ENCODE measurements at places on chromosomes 13 and 19.

DNA sequence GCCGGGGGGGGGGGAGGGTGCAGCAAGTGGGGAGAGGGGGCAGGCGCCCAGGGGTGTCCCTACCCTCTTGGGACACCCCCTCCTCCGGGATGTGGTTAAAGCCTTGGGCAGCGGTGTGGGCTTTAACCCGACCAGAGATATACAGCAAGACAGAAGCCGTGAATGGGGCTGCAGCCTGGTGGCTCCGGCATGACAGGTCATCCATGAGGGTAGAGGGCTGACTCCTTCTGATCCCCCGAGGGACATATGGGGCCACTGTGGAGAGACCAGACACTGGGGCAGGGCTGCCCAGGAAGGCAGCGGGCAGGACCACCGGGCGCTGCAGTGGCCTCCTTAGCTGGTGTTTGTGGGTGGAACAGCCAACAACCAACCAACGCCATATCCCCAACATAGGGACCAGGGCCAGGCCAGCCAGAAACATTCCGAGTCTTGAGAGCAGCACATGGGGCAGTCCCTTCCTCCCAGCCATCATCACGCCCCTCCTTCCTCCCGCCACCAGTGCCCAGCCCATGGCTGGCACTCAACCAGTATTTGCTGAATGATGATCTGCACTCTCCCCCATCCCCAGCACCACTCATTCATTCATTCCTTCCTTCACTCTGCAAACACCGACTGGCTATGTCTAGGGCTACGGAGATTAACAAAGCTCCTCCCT, 18.2 kb downstream of the ELAVL1 start:
- no peak for DNase-seq

GRCh38 chr13:97403893-97404750, 29.8 kb upstream of the RAP2A start:
- DNase-seq = no peak

DNA sequence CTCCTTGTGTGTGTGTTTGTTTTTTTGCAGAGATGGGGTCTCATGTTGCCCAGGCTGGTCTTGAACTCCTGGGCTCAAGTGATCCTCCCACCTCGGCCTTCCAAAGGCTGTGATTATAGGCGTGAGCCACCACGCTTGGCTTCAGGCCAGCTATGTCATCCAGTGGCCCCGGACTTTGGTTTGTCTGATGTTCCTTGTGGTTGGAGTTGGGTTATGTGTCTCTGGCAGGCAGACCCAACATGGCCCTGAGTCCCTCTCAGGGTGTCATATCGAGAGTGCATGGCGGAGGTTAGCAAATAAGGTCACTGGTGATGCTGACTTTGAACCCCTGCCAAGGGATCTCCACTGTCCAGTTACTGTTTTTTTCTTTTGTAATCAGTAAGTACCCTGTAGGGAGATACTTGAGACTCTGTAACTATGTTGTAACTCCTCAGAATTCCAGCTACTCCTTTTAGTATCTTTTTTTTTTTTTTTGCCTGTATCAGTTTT, 37.3 kb downstream of the SMARCA4 start:
- no peak for DNase-seq

DNA sequence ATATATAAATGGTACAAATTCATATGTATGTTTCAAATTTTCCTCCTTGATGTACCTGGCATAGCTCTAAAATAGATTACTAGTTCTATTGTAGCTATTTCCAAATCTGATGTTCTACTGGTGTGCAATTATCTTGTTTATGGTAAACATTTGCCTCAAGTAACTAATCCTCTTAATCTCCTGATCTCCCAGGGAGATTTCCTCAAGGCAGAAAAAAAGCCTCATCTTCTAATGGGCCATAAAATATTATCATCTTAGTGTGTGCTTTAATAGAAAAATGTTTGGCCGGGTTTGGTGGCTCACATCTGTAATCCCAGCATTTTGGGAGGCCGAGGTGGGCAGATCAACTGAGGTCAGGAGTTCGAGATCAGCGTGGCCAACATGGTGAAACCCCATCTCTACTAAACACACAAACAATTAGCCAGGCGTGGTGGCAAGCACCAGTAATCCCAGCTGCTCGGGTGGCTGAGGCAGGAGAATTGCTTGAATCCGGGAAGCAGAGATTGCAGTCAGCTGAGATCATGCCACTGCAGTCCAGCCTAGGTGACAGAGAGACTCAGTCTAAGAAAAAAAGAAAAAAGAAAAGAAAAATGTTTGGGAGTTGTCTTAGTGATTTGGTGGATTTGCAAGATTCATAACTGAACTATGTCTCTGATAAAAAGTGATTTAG, 498.9 kb upstream of the SLITRK5 start:
- no peak for DNase-seq

- no peak for DNase-seq
These were observed 23.2 kb downstream of the ZNRF4 start for GRCh38 chr19:5478241-5478924.

Measured in stimulated activated CD4-positive, alpha-beta T cell treated with anti-CD3 and anti-CD28 coated beads, Interleukin-1b, Interleukin-23, amount 100 ng/mL, for 24 hours (primary cell).